Stimulated activated CD4-positive, alpha-beta T cell treated with anti-CD3 and anti-CD28 coated beads, Interleukin-1b, Interleukin-23, amount 100 ng/mL, for 24 hours (primary cell): ENCODE measurements at places on chromosomes 1 and 21.

DNA sequence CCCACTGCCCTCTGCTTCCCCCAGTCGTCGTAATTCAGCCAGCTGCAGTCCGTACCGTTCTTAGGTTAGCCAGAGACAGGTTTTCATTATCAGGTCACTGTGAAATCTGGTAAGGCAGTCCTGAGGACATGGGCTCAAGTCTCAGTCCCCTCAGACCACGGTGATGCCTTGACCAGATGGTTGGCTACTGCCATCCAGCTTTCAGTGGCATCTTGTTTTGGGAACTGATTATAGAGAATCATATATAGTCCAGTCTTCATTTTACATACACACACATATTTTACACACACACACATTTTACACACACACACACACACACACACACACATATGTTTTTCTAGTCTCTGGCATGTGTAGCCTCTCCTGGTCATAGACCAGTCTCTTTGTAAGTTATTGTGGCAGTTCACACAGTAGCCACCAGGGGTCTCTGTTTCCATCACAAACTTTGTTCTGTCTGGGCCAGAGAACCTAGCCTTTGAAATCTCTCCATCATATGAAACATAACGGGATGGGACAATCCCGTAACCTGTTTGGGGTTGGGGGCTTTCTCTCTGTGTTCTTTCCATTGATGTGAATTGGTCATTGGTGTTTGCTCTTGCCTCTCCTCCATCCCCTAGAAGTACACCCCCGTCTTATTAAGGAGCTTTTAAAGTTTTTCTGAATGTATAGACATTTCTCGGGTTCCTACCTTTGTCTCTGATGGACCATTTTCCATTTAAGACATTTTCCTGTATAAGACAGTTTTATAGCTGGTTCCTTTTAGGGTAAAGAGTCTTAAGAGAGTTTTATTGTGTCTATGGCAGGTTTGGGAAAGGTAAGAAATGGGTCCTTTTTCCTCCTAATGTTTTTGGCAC, 8.4 kb upstream of the IKBKE start:
- peak; percentile 57 for DNase-seq

DNA sequence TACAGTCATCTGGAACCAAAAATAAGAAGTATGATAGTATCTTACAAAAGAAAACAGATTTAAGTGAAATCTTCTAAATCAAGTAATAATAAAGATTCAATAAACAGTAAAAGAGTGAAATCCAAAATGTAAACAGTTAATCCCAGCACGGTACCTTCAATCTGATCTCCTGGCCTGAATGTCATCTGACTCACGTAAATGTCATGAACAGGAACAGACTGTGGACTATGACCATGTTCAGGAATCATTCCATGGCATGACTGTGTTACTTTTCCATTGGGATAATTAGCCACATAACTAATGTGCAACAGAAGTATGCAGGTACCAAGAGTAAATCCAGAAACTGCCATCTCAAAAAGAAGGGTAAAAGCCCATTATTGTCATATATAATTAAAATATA, 18.0 kb downstream of the FRRS1 start:
- DNase-seq, result no peak

DNA sequence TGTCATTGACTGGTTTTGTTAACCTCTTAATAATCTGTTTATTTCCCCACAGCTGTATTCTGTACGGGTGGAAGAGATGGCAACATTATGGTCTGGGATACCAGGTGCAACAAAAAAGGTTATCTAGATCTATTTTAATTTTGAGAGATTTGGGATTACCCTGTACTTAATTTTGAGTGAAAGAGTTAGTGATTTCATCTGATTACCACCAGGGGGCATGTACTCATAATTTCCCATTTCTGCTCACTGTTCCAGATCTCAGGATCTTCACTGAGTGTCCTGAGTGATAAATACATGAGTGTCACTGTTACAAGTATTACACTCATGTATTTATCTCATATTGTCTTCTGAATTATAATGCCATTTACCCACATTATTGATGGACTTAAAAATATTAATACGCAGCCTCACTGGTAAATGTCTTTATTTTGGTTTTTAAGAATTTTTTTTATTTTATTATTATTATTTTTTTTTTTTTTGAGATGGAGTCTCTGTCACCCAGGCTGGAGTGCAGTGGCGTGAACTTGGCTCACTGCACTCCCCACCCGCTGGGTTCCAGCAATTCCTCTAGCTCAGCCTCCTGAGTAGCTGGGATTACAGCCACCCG, 27.4 kb downstream of the DTL start:
- no peak for DNase-seq

GRCh38 chr1:10779201-10779600, 17.2 kb downstream of the CASZ1 start:
- DNase-seq, result no peak

GRCh38 chr1:66275083-66275482, 258.9 kb upstream of the SGIP1 start:
- no peak for DNase-seq

DNA sequence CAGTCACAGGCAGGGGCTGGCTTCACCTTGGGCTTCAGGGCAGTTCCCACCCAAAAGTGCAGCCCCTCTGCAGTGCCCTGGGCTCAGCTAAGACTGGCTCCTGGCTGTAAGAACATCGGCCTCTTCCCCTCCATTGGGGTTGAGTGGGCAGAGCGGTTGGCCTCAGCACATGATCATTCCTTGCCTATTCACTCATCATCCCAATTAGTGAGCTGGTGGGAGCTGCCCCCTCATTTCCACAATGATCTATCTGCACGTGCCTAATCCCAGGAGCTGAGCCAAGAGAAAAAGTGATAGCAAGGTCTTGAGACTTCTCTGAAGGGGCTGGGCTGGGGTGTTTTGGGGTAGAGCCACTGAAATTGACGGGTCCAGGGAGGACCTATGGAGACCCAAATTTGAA, 133.6 kb downstream of the SYF2 start:
- DNase-seq, result no peak

DNA sequence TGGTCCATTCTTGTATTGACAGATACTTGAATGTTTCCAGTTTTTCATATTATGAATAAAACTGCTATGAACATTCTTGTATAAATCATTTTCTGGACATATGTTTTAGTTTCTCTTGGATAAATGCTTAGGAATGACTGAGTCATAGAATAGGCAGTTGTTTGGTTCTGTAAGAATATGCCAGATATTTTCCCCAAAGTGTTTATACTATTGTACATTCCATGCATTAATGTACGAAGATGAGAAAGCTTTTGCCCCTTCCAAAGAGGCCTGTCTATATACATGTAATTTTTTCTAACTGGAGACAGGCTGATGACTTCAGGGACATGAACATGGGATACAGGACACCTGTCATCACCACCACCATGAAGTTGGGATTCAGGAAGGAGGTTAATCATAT, 11.3 kb downstream of the NBPF3 start:
- DNase-seq, result no peak

- DNase-seq, result peak; percentile 45
Observed at GRCh38 chr1:155320661-155321617, at the start of gene RUSC1. TSS of gene RUSC1 (plus strand) at chr1:155320894. CDS start at chr1:155321774, 880 bp downstream.

DNA sequence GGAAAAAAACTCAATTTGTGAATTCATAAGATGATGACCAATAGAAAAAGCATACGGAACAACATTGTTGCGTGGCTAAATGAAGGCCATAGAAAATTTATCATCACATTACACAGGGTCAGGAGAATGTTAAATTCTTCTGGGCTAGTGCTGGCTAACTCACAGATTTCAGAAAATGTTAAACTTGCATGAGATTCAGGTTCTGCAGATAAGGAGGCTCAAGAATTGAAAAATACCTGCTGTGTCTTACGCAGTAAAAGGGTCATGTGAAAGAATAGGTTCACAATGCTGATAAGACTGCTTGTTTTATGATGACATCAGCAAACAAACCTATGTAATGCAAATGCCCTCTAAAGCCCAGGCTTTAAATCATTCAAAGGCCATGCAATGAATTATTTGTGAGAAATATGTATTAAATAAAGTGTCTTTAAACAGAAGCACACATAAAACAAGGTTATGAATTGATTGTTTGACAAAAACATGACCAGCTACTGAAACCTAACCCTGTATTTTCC, 378.8 kb downstream of the USP25 start:
- no peak for DNase-seq

GRCh38 chr1:220942278-220942677, 63.0 kb downstream of the HLX start:
- no peak for DNase-seq

GRCh38 chr1:198102454-198102827, 54.4 kb upstream of the NEK7 start:
- DNase-seq, result no peak

DNA sequence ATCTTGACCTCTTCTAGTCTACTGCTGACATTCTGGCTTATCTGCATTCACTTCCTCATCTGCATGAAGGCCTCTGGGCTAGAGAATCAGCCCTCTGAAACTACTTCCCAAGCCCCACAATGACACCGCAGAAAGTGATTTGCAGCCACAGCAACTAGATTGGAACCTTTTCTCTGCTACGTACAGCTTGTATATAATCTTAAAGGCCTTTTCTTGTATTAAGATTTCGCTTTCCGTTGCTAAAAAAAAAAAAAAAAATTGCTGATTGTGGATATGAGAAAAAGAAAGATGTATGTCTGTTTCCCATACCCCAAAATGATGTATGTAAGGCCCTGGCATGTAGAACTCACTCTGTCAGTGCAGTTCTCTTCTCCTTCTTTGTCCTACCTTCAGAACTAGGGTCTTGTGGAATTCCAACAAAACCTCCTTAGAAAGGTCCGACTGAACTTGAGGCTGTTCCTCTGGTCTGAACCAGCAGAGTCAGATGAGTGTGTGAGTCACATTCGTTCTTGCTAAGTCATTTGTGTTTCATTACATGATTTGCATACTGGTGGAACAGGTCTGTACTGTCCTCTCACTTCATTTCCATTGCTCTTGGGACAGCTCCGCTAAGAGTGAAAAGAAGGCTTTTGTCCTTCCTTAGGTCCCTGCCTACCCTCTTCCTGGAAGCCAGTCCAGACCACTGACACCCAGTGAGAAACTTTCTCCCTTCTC, 62.7 kb downstream of the PLPP3 start:
- no peak for DNase-seq

GRCh38 chr1:91513160-91513559, 12.5 kb downstream of the CDC7 start:
- no peak for DNase-seq

DNA sequence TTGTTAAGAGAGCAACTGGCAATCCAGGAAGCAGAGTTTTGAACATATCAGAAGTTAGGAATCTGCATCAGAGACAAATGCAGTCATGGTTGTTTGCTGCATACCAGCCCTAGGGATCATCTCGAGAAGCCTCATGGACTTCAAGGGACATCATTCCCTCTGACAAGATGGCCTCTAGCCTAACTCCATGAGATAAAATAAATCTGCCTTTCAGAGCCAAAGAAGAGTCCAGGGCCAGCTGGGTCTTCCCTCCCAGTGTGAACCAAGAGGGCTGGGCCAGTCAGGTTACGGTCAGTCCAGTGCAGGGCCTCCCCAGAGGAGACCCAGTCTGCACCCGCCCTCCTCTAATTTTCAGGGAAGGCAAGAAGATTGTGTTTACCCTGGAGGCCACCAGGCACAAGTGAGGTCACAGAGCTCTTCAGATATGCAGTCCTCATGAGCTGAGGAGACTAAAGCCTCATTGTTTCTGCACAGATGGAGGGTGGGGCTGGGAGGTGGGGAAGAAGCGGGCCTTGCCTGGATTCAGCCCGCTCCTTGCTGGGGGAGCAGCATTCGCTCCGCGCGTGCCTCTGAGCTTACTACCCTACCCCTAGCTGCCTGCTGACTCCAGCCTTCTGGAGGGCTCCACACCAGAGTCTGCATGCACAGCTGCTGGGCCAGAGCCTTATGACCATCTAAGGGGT, 52.8 kb downstream of the CAPN2 start:
- no peak for DNase-seq

- no peak for DNase-seq
Observed at GRCh38 chr1:119647228-119647733, 785 bp downstream of the ZNF697 start.
